ENCODE measurements at places on chromosomes 13 and 19.

DNA sequence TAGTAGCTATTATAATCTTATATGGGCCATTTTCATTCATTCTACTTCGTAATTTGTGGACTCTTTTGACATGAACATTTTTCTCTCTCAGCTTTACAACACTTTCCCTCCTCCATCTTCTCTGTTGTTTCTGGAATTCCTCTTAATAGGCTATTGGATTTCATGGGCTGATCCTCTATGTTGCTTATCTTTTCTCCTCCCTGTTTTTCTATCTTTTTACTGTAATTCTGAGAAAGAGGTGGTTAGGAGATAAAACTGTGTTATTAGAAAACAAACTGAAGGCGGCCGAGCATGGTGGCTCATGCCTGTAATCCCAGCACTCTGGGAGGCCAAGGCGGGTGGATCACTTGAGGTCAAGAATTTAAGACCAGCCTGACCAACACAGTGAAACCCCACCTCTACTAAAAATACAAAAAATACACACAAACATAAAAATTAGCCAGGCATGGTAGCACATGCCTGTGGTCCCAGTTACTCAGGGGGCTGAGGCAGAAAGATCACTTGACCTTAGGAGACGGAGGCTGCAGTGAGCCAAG, 188.1 kb downstream of the UGGT2 start:
- no peak for DNase-seq

DNA sequence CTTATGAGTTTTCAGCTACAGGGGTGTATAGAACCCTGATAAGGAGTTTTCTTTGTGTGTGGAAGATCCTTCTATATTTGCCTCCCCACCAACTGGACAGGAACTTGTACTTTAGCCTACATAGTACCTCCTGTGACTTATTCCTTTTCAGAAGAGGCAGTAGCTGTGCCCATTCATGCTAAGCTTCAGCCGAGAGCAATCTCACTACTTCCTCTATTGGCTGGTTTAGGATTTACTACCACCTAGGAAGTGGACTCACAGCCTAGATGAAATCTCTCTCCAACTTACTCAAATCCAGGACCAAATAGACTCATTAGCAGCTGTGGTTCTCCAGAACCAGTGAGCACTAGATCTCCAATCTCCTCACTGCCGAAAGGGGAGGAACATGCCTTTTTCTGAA, 2.3 kb upstream of the REX1BD start:
- DNase-seq: no peak

DNA sequence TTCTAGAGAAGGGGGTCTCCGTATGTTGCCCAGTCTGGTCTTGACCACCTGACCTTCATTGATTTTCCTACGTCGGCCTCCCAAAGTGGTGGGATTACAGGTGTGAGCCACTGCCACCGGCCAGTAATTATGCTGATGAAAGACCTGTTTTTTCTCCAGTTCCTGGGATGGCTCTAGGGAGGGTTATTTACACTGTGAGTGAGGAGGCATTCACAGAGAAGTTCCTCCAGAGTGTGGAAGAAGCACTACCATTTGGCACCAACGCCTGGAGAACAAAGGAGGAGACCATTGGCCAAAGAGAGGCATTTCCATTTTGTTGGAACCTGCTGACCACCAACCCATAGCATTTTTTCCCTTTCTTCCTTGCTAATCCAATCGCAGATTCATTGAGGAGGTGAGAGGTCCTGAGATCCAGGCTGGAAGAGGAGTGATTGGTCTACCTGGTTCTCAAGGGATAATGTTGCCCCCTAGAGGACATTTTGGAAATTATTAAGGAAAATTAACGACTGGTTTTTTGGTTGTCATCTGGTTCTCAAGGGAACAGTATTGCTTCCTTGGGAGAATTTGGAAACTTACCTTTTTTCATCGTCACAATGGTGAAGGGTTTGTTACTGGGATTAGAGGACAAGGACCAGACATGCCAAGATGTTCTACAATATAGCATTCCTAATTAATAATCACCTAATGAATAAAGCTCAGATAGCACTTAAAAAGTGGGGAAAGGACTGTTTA, 5.5 kb upstream of the SAE1 start:
- DNase-seq: peak; percentile 75

DNA sequence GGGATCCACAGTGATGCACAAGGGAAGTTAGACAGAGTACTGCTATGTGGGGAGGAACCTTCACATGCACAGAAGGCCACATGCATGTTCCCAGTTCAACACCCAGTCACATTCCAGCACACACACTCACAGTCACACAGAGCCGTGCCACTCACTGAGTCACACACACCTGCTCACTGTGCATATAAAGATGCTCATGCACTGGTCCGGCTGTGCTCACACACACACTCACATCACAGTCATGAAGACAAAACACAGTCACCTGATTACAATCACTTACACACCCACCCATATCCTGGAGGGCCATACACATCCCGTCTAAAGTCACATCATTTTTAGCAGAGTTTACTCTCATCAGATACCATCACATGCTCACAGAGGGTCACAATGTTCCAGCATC, 478 bp downstream of the CLC start:
- no peak for DNase-seq

GRCh38 chr13:24632382-24633121, 47.7 kb upstream of the ATP12A start:
- DNase-seq: peak; percentile 17

DNA sequence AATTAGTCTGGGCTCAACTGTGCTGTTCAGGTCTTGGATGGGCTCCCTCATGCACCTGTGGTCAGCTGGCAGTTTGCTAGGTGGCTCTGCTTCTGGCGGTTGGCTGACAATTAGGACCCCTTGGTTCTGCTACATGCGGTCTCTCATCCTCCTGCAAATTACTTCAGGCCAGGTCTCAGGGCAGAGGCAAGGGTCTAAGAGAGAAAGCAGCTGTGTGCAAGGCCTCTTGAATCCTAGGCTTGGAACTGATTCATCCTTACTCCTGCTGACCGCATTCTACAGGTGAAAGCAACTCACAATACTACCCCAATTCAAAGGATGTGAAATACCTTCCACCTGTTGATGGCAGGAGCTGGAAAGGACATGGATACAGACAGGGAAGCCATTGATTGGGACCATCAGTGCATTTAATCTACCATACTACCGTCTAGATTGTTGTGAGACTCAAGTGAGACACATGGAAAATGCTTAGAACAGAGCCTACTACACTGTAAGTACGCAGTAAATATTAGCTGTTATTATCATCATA, 19.1 kb downstream of the CBY2 start:
- no peak for DNase-seq

GRCh38 chr19:5026706-5027273, 57.9 kb downstream of the KDM4B start:
- no peak for DNase-seq

- DNase-seq: peak; percentile 59
These were observed 36.7 kb upstream of the CD177 start for GRCh38 chr19:43316591-43317319.

Data from HCEC 1CT (cell line).